Omental fat pad (tissue), 4 donors: ENCODE measurements at places on chromosomes 2 and 18. TPM values are rescaled to one million over a fixed set of nuclear protein-coding genes. Genes with fewer than 3 reads are reported as not detected.

- DNase-seq: no peak
Observed at GRCh38 chr2:60834270-60834717, 47.1 kb upstream of the REL start.

- DNase-seq: no peak
Observed at GRCh38 chr2:128550389-128550788, 231.7 kb upstream of the HS6ST1 start.

DNA sequence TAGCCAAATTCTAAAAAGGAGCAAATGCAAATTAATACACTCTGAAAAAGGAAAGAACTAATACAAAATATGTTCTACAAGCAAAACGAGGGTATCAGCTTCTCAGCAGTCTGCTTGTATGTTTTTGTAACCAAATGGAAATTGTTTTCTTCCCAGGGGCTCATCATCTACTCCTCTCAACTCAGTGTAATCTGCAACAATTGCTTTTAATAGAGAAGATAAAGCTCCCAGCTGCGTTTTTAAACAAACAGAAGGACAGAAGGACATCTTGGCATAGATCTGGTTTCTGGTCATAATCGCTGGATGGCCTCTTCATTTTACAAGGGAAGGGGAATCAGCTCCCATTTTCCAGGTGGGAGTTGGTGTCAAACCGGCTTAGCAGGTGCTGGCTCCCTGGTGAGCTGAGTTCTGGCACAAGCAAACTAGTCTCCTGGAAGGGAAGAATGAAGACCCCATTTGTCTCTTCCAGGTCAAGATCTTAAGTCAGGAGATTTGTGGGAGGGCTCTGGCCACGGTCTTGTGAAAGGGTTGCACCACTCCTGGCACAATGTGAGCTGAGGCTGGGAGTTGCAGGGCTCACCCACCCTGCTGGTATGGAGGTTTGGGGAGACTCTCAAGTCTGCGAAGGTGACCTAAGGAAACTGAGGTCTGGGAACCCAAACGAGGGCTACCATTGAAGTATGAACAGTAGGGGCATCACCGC, 41.6 kb downstream of the NPPC start:
- no peak for DNase-seq

DNA sequence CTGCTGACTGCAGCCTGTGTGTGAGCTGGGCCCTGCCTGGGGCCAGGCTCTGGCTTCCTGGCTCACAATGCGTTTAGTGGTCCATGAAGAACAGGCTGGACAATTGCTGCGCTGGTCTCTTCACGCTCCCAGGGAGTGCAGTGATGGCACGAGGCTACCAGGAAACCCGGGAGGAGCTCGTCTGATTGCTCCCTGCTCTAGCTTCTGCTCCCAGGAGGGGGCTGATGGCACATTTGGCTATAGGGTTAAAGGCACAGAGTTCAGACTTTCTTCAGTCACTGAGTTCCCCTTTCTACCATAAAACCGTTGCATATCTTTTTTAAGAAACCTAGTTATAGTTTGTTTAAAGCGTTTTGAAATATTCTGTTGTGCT, 60.1 kb downstream of the KCNF1 start:
- no peak for DNase-seq

The FNDC4 gene
- 82.0 TPM for total RNA-seq
